ENCODE measurements at places on chromosomes 3 and 15.

DNA sequence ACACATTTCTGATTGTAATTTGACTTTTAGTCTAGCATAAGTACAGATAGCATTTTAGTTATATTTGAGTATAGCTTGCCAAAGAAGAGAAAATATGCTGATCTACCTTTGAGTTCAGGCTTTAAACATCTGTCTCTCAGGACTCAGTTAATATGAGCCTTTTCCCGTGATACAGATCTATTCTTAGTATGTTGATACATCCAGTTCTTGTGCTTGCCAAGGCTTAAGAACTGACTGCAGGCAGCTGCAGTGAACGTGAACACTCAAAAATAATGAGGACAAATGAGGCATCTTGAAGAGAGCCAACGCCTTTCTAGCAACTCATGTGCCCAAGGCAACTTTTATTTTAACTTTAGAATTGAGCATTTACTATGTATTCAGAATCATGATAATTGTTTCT lies 325.5 kb downstream of the SI start:
- no peak for DNase-seq

- no peak for DNase-seq
These were observed 552.6 kb downstream of the NSUN3 start for GRCh38 chr3:94615275-94616065.

GRCh38 chr3:162491952-162492351 lies 995.3 kb downstream of the OTOL1 start:
- DNase-seq = no peak

DNA sequence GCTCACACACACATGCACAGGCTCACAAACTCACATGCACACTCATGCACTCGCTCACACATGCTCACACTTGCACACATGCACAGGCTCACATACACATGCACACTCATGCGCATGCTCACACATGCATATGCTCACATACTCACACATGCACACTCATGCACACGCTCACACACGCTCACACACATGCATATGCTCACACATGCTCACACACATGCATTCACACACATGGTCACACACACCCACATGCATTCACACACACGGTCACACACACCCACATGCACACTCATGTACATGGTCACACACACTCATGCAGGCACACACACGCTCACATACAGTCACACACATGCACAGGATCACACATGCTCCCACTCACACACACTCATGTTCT lies 132.8 kb upstream of the SMAD3 start:
- no peak for DNase-seq

GRCh38 chr3:21447476-21448151 lies 303.4 kb downstream of the ZNF385D start:
- no peak for DNase-seq

GRCh38 chr3:10702961-10703740 lies 112.9 kb upstream of the SLC6A11 start:
- no peak for DNase-seq

GRCh38 chr3:123593381-123593780 lies 8.5 kb upstream of the HACD2 start:
- no peak for DNase-seq

DNA sequence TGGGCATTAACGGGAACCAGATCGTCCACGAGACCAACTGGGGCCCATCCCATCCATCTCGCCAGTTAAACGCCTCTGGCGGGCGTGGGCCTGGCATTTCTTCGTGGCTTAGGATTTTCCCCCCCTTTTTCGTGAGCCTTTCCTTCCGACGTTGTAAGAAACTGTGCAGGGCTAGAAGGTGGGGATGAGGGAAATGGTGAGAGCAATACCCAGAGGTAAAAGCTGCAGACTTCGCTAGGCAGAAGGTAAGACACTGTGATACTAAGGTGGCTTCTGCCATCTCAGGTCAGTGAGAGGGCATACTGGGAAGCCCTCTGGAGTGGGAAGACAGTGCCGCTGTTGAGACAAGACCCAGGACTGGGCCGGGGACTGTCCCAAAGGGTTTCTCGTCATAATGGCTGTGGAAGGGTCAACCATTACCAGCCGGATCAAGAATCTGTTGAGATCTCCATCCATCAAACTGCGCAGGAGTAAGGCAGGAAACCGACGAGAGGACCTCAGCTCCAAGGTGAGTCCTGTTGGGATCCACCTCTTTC lies 666 bp downstream of the MAPKBP1 start:
- no peak for DNase-seq

DNA sequence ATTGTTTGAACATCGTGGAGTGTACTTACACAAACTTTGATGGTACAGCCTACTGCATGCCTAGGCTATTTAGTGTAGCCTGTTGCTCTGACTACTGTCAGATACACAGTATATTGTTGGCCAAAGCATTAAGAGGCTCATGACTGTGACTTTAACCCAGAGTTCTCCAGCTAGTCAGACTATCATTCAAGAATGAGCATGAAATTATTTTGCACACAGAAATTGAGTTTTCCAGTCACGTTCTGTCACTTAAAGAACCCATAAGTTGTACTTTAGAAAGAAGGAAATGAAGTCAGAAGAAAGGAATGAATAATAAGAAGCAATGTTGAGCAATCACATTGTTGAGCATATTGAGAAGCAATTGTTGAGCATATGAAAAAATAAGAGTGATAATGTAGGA lies 37.6 kb upstream of the SLC22A13 start:
- DNase-seq = no peak

GRCh38 chr3:183261151-183261724 lies 8.2 kb downstream of the B3GNT5 start:
- DNase-seq = no peak

DNA sequence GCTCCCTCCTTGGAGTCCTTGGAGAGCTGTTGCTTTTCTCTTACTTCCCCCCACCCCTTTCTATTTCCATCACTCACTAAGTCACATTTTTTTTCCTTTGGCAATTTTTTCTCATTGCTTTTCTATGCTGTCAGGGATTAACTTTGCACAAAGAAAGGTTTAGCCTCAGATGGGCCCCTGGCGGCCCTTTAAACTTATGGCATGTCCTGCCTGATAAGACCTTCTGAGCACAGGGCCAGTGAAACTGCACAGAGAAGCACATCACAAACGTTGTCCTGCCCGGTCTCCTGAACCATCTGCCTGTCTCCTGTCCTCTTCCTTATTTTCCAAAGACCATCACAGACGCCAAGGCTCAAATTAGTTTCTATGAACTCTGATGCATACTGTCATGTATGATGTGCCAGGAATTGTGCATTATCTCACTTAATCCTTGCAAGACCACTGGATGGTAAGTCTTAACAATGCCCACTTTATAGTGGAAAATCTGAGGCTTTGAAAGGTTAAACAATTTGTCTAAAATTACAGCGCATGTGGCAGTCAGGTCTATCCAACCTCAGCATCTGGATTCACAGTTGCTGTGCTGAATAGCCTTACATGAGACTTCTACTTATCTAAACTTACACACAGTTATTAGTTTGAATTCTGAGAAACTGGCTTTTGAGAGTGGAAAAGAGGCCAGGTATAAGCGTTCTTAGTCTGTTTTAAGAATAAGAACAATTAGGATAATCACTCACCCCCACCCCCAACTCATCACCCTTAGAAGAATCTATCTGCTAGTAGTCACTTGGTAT lies 648.1 kb downstream of the NTRK3 start:
- no peak for DNase-seq

DNA sequence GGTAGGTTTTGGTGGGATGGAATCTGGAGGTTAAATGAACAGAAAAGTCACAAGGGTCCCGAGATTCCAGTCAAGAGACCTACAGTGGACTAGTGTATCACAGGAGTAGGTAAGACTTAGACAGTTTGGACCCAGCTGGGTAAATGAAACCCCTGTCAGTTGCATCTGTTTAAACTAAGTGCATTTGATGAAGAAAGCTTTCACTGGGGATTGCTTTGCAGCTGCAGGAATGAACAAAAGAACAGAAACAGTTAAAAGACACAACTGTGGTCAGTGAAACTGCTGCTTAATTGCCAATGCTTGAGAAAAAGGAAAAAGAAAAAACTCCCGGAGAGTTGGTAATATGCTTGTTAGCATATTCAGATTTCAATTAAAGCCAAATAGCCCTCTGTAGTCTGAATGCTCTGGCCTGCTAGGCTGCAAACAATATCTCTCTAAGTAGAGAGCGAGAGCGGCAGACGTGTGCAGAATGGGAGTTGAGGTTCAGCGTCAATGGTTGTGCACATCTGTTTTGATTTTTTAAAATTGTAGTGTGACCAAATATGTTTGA lies 37.1 kb downstream of the OXNAD1 start:
- DNase-seq = no peak
